ENCODE measurements at places on chromosomes 7 and 10.

GRCh38 chr10:31914370-31914769 lies 14.3 kb downstream of the ARHGAP12 start:
- DNase-seq: no peak

GRCh38 chr7:53121374-53121773 lies 85.9 kb downstream of the POM121L12 start:
- DNase-seq: no peak

DNA sequence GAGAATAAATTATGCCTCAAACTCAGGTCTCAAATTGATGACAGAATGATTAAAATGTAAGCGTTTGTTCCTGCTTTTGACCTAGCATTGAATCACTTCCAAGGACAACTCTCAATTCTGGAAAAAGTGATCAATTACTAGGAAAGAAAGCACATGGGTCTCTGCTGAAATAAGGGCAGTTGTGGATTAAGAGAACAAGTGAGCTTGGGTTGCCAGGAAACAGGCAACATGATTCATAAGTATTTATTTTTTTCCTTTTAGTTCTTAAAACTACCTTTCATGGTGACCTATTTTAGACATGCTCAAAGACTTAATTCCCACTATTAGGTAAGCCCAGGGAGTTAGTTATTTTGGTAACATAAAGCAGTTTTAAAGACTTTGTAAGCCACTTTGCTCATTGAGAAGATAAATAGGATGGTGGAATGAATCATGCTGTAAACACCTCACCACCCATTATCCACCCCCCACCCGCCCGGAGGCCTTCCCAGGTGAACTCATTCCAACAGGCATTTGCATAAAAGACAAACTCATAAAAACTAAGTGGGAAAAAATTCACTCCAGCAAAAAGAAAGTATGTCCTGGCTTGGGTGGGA lies 728.3 kb downstream of the SORCS1 start:
- no peak for DNase-seq

GRCh38 chr10:4109469-4109868 lies 324.5 kb upstream of the KLF6 start:
- DNase-seq: no peak

DNA sequence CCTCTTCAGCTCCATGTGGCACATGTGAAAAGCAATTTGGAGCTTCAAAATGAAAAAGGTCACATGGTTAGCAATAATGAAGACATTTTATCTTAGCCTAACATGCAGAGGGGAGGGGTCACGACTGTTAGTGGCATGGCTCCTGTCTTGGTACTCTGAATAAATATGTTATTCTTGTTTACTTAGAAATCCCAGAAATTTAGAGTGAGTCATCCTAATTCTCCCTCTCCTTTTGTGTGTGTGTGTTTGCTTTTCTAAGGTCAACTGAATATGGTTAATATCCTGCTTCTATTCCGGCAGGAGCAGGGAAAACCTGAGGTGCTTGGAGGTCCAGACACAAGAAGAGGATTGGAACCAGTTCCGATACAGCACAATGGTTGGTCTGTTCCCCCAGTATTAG lies 17.6 kb downstream of the BCCIP start:
- DNase-seq: peak; percentile 11

- DNase-seq: peak; percentile 88
Observed at GRCh38 chr7:867001-867405, 9.4 kb upstream of the GET4 start.

DNA sequence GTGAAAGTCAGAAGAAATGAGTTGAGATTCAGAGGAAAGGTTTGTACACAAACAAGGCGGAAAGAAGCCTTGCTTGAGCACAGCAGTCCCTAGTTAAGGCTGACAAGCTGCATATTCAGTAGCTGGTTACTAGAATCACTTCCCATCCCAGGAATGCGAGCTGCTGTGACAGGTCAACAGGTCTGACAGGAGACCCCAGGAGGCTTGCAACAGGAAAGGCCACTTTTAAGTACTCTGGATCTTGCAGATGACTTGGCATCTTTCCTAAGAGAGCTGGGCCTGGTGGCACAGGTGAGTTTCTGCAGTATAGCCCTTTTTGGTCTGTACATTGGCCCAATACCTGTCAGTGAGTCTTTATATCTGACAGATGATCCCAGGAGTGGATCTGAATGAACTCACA lies 35.7 kb upstream of the UNC5B start:
- no peak for DNase-seq

GRCh38 chr10:114239117-114239993 lies at the start of gene VWA2:
Gene VWA2 (plus strand): TSS chr10:114239254. CDS start chr10:114248714, 9,460 bp downstream.
- no peak for DNase-seq

DNA sequence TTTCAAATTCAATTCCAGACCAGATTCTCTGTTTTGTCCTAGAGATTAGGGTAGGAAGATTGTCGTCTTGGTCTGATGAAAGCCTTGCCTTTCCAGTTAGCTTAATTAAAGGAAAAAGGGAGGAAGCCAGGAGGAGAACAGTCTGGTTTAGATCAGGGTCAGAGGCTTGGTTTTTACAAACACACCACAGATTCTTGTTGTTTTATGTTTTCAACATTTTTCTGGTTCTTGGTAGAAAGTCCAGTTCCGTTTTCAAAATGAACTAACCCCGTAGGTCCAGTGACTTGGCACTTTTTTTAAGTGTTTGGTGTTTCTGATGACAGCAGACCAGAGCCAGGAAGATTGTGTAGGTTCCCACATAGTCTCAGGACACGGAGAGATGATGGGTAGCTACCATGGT lies 167.1 kb upstream of the INHBA start:
- DNase-seq: peak; percentile 36

DNA sequence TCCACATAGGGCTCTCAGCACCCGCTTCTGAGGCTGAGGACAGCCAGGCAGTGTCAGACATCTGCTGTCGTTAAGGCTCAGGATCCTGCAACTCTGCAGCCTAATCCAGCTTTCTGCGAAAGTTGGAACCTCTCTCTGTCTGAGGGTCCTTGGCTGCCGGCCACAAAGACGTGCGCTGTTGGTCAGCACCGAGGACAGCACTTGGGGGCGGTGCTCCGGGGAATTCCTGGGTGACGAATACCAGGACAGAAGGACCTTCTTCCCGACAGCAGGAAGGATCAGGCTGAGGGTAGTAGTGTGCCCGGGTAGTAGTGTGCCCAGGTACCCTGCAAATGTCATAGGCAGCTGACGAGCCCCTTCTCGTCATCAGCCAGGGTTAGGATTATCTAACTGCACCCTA lies 16.0 kb upstream of the RASGEF1A start:
- no peak for DNase-seq
